ENCODE measurements at places on chromosomes 4 and X.

GRCh38 chr4:82217986-82218715, 155.6 kb downstream of the HNRNPD start:
- no peak for DNase-seq

- DNase-seq, result no peak
Observed at GRCh38 chr4:112284662-112285411, 867 bp downstream of the TIFA start.

GRCh38 chrX:9396930-9397329, 67.9 kb upstream of the TBL1X start:
- no peak for DNase-seq

DNA sequence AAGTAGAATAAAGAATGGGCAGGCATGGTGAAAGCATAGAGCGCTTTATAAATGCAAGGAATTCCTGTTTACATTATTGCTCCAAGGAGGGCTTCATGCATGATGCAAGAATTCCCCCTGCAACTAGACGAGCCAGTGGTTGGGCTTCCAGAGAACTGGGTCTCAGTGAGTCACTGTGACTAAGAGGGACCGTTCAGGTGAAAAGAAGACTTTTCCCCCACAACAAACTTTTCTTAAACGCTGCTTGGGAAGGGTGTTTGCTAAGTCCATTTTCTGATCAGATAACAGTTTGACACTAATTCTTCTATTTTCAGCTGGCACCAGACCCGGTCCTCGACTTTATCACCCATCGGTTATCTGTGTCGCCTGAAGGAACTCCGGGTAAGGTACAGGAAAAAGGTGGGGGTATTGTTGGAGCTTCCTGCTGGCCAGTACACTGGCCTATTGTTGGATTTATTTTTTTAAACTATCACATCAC, 40.1 kb downstream of the LDB2 start:
- DNase-seq, result no peak

- no peak for DNase-seq
Observed at GRCh38 chr4:24551492-24552289, 32.7 kb downstream of the DHX15 start.

- no peak for DNase-seq
Observed at GRCh38 chr4:3107271-3107670, 32.8 kb downstream of the HTT start.

GRCh38 chr4:175453456-175453855, 358.6 kb downstream of the GPM6A start:
- no peak for DNase-seq

DNA sequence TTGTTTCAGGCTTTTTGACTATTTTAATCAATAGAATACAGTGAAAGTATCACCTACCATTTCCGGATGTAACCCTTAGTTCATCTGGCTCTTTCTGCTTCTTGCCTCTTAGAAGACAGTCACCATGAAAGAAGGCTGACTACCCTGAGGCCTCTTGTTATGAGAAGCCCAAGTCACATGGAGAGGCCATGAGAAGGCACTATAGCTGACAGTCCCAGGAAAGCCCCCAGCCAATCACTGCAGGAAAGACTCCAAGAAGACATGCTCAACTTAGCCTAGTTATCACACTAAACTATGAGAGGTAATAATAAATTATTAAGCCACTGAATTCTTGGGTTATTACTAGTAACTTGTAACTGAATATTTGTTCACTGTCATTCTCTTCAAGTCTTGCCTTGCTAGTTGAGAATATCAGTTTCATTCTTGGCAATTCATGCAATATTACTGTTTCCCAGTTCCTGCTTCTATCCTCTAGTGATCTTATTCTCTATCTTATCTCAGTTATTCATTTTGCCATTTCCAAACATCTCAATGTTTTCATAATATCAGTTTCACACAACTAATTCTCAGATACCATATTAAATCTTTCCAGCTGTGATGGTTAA, 57.1 kb upstream of the GUCY1A1 start:
- DNase-seq, result no peak

GRCh38 chr4:109044431-109044830, 258.0 kb downstream of the COL25A1 start:
- DNase-seq, result no peak

- no peak for DNase-seq
Observed at GRCh38 chrX:24858004-24858746, 157.6 kb downstream of the ARX start.

DNA sequence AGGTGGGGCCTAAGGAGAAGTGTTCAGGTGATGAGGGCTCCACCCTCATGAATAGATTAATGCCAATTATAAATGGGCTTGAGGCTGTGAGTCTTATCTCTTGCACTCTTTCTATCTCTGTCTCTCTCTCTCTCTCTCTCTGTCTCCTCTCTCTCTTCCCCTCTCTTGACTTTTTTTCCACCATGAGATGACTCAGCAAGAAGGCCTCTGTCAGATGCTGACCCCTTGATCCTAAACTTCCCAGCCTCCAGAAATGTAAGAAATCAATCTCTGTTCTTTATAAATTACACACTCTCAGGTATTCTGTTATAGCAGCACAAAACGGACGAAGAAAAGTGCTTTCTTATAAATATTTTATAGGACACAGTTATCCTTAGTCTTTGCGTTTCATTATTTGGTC, 184.9 kb upstream of the PCDH7 start:
- no peak for DNase-seq

DNA sequence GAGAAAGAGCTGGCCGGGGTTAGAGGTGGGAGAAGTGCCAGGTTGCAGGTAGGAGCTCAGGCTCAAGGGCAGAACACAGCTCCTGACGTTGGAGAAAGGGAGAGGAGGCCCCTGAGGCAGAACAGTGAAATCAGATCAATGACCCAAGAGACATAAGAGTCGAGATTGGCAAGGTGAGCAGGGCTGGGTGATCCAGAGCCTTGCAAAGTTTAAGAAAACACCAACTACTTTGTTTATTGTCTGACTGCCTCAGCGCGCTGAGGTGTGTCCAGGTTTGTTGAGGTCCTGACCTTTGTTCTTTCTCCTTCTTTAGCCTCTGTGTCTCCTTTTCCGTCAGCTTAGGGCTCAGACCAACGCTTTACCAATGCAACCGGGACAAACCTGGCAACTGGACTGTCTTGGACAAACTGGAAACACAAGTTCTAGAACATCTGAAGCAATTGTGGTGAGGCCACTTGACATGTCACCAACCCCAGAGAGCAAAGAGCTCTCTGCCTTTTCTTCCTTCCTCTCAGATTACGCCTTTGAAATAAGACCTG, 28.3 kb downstream of the CHRNA9 start:
- no peak for DNase-seq

DNA sequence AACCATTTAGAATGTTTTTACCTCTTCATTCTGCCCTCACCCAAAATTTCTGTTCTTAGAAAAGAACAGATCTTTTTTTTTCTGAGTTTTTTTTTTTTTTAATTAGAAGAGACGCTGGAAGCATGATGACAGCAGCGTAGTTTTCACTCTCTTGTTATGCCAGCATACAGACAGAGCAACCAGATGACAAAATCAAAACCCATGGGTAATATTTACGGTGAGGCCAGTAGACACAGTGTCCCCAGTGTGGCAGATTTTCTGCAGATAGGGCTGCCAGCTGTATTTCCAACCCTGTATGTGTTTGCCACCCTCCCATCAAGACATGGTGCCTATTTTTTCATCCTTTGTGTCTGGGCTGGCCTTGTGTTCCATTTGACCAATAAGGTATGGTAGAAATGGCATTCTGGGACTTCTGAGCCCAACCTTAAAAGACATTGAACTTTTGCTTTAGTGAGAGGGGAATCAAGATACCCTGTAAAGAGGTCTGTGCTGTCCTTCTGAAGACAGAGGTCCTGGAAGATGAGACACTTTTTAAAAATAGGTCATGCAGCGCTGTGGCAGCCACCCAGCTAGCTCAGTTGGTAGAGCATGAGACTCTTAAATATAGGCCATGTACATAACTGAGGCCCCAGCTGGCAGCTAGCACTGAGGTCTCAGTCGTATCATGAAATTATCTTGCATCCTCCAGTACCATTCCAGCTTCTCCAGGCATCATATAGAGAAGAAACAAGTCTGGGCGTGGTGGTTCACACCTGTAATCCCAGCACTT, 6.7 kb upstream of the ZNF41 start:
- no peak for DNase-seq

- DNase-seq, result no peak
Observed at GRCh38 chrX:140764401-140764919, 54.9 kb downstream of the LINC00632 start.

GRCh38 chrX:15242899-15243555, 26.9 kb downstream of the ASB9 start:
- DNase-seq, result peak; percentile 23

DNA sequence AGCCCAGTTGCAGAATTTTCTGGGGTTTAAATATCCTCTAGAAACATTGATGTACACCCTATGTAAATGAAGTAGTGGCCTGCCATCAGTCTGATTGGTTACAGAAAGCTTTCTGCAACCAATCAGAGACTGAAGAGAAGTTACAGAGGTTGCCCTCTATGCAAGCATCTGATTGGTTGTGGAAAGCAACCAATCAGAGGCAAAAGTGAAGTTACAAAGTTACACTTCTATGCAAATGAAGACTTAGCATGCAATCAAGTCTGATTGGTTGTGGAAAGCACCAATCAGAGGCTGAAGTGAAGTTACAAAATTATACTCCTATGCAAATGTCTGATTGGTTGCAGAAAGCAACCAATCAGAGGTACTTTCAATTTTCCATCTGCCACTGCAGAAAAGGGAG, 51.9 kb upstream of the USP9X start:
- DNase-seq, result no peak

GRCh38 chr4:29861307-29861706, 858.9 kb upstream of the PCDH7 start:
- DNase-seq, result no peak

DNA sequence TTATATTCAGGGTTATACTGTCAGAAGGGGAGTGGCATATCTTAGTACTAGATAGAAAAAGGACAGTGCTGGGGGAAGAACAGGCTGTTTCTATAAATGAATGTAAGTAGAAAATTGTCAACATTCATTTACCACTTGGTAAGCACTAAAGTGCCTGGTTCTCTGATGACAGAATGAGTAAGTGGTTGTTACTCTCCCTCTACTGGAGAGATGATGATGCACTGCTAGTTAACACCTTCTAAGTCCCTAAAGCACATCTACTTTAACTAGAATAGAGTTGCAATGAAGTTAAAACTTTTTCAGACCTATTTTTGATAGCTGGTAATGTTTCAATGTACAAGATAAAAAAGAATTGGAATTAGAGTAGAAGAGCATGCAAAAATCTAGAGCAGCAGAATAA, 214.5 kb downstream of the KLHL4 start:
- no peak for DNase-seq

DNA sequence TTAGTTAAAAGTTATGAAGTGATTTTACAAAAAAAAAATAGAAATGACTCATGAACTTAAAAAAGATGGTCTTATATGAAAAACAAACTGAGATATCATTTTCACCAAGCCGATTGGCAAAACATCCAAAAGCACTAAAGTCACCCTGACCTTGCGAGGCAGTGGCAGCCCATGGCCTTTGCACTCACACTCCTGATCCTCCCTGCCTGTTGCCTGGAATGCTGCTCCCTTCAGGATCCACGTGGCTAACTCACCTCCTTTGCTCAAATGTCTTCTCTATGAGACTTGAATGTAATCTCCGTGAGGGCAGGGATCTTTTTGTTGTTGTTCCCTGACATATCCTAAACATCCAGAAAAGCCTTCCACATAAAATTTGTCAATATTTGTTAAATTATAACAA, 106.4 kb downstream of the RAPGEF2 start:
- no peak for DNase-seq

DNA sequence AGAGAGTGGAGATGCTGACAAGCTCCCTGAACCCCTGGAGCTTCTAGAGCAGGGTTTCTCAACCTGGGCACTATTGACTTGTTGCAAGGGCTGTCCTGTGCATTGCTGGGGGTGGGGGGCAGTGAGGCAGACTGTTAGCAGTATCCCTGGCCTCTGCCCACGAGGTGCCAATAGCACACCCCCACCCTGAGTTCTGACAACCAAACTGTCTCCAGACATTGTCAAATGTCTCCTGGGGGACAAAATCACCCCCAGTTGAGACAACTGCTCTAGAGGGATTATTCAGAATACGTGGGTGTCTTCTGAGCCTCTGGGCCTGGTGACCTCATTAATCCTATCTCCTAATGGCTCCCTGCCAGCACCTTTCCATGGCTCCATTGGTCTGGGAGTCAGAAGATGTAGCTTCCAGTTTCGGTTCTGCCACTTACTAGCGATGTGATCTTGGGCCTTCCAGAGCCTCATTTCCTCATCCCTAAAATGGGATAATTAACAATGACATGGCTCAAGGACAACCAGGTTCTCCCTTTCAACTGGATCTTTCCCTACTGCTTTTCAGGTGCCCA, 17.6 kb upstream of the PJA1 start:
- no peak for DNase-seq

DNA sequence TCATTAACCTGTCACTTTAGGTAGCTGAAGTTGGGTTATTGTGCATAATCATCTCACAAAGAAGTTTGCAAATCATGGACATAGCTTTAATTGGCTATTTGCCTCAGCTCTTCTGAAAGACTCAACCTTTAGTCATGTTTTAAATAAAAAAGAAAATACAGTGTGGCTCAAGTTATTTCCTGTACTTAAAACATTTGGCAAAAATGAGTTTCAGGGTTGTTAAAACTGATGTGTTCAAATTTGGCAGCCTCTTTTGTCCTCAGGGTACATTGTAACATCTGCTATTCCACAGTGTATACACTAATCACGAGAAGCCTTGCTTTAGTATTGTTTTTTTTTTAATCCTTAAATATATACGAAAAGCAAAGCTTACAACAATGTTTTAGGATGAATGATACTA, 31.5 kb upstream of the HPGD start:
- DNase-seq, result no peak

- DNase-seq, result no peak
Observed at GRCh38 chrX:3712051-3712869, 1.2 kb downstream of the PRKX start.

- DNase-seq, result peak; percentile 44
Observed at GRCh38 chr4:10117359-10118047, 904 bp upstream of the WDR1 start.

DNA sequence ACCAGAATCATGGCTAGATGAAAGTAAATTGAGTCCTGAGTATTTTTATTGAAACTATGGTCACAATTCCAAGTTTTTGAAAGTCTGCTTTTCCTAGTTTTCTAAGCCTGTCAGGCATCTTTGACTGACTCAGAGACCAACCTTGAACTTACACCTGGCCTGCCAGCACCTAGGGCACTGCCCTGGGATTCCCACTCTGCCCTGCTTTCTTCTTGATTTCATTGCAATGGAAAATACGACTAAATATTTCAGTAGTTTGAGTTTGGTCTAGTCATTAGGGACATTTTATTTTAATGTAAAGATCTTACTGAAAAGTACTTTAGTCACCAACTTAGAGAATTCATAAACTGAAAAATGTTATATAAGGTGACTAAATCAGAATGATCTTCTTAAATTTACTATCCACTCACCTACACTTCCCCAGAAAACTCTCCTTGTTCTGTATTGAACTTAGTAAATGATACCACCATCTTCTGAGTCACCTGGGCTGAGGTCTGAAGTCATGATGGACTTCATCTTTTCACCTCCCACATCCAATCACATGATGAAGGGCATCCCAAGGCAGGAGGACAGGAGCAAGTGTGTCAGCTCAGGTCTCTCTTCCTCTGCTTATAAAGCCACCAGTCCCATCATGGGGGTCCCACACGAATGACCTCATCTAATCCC, 11.6 kb upstream of the PYURF start:
- no peak for DNase-seq

- DNase-seq, result no peak
Observed at GRCh38 chrX:23483396-23483795, 148.7 kb downstream of the PTCHD1 start.
